Left lung (tissue), 14 donors: ENCODE measurements at places on chromosomes 12 and 14. TPM values are rescaled to one million over a fixed set of nuclear protein-coding genes. Genes with fewer than 3 reads are reported as not detected.

DNA sequence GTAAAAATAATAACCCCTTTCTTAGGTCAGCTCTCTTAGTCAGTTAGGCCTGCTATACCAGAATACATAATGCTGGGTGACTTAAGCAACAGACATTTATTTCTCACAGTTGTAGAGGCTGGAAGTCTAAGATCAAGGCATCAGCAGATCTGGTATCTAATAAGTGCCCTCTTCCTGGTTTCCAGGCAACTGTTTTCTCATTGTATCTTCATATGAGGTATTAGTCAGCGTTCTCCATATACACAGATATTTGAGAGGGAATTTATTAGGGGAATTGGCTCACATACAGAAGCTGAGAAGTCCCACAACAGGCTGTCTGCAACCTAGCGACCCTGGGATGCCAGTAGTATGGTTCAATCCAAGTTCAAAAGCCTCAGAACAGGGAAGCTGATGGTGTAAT is 896.0 kb downstream of the GALC start:
- no peak for DNase-seq

GRCh38 chr14:71595441-71595840 is 336.8 kb upstream of the RGS6 start:
- DNase-seq = no peak

PZP gene
- 2.5 TPM for polyA plus RNA-seq

CMA1 gene
- polyA plus RNA-seq = 0.45 TPM

GRCh38 chr12:102481705-102482425 is 1.5 kb upstream of the IGF1 start:
- DNase-seq = no peak

DNA sequence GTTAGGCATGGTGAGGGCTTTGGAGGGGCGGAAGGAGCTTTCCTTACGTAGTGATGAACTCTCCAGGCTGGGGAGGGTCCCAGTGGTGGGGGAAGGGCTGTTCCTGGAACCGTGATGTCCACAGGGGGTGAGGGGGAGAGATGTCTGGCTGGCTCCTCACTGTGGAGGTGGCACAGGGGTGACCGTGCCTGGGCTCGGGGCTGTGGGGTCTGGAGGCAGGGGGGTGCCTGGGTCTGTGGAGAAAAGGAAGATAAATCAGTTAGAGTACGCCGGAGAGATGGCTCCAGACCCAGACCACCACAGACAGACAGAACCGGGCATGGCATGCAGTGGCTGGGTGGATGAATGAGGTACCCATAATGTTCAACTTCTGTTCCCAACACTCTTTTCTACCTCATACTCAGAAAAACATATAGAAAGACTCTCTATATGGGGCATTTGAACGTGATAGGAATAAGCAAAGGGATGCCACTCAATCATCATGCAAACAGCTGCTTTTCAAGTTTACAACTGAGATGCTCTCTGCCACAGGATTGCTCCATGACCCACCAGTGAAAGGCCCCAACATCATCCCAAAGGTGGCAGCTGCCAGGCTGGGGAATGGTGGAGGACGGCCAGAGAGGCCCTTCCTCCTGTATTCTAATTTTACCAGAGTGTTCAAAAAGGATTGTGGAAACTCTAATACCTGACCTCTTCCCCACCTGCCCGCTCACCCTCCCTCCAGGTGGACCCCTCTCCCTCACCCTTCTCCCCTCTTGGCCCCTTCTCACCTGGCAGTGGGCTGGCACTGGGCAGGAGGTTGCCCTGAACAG is 5.6 kb downstream of the MYL6 start:
- DNase-seq = no peak

FGF23 gene
- polyA plus RNA-seq = 0.07 TPM

DNA sequence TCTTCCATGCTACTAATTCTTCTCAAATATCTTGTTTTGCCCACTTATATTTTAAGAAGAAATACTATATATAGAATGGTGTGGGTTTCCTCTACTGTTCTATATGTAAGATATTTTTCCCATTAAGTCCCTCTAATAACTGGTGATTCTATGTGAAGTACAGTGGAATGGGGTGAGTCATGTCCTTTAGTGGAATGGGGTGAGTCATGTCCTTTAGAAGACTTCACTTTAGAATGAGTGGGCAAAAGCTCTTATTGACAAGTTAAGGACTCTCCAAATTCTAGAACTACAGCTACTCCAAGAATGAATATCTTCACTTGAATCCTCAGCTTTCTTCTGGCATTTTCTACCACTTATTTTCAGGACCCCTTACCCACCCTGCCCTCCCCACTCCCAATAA is 349.9 kb downstream of the ETNK1 start:
- no peak for DNase-seq

GRCh38 chr14:76589246-76589645 is 172.0 kb upstream of the VASH1 start:
- DNase-seq = no peak

DNA sequence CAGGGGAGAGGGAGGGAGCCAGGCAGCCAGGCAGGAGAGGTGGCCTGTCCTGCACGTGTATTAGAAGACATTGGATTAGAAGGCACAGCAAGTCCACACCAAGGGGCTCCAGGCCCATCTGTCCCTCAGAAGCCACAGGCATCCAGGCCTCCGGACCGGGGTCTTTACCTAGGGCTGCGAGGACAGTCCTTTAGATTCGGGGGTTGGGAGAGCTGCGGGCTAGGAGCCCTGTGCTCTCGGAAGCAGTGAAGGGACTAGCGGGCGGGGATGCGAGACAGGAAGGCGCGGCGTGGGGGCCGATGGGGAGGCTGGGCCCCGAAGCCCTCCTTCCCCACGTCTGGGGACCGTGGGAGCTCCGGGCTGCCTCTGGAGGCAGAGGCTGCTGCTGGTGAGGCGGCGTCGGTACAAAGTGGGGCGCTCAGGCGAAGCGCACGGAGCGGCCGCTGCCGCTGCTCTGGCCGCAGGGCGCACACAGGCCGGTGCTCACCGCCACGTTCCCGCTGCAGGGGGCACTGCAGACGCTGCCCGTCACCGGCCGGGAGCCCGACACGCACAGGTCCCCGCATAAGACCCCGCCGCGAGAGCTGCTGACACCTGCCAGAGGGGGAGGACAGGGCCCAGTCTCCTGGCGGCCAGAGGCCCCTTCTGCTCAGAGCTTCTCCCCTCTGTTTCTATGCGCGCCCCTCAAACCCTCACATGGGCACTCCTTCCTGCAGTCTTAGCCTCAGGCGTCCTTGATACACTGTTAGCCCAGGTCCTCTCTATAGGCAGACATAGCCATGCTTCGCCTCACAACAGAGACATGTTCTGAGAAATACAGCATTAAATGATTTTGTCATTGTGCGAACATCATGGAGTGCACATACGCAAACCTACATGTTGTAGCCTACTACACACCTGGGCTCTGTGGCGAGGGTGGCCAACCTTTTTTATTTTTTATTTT is 17.3 kb downstream of the KRT7 start:
- DNase-seq = no peak

SYT10 gene
- polyA plus RNA-seq = 0.03 TPM

GRCh38 chr12:132307976-132308852 is 21.2 kb downstream of the GALNT9 start:
- no peak for DNase-seq

DNA sequence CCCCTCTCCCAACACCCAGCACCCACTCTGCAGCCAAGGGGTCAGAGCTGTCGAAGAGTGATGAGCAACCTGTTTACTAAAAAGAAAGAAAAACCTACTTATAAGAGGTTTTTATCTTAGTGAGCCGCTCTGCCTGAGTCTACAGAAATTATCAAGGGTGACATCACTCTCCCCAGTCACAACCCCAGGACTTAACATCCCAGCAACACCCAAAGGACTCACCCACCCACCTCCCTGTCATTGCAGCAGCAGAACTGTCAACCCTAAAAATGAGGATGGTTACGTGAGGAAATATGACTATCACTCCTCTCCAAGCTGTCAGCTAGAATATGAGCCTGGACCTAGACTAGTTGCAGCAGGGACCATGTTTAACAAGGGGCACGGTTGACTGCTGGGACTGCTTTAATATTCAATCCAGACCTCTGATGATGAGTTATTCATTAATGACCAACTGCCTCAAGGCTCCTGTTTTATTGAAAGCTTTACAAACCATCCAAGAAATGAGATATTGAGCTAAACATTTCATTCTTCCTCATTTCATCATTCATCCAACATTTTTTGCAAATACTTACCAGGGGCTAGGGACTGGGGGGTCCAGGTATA is 53.9 kb upstream of the FICD start:
- no peak for DNase-seq

- DNase-seq = no peak
These were observed 70.7 kb downstream of the TTC8 start for GRCh38 chr14:88895116-88895515.

SERPINA4 gene
- polyA plus RNA-seq = 1.4 TPM

DNA sequence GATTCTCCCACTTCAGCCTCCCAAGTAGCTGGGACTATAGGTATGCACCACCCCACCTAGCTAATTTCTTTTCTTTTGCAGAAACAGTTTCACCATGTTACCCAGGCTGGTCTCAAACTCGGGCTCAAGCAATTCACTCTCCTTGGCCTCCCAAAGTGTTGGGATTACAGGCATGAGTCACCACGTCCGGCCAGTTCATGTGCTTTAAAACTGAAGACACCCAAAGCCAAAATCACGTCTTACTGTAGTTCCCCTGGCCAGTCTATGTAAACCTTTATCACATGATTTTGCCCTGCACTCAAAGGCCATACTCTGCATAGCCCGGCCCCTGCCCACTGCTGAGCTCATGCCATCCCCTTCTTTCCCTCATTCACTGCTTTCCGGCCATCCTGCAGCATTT is 4.5 kb downstream of the ALKBH2 start:
- no peak for DNase-seq

DNA sequence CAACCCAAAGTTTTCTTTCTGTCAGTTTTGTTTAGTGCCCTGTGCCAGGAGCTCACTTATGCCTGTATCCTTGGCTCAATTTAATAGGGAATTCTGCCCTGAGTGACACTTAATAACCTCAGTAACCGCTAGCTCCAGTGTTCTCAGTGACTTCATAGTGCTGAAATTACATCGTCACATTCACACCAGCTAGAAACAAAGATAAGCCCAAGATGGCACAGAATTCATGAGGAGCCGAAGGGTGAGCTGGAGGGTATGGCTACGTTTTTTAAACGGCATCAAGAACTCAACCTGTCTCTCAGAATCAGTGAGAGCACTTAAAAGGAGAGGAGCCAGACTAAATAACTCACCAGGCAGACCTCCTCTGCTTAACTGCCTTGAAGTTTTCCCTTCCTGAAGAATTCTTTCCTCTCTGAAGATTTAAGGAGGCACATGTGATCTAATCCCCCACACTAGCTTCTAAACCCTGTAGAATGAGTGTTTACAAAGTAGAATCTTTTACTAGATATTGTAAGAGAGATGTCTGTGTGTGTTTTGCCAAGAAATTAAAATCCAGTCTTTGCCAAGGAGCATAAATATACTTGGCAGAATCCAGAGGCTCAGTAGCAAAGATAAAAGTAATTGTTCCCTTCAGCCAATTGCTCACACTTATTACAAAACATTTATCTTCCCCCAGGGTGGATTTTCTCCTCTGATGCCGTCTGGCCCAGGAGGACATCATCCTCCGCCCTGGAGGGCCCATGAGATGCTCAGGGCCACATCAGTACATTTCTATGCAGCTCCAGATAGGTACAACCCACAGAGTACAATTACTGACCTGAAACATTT is 37.3 kb downstream of the PTGER2 start:
- DNase-seq = no peak
